HT1080 (cell line): ENCODE measurements at places on chromosomes 12 and 14.

DNA sequence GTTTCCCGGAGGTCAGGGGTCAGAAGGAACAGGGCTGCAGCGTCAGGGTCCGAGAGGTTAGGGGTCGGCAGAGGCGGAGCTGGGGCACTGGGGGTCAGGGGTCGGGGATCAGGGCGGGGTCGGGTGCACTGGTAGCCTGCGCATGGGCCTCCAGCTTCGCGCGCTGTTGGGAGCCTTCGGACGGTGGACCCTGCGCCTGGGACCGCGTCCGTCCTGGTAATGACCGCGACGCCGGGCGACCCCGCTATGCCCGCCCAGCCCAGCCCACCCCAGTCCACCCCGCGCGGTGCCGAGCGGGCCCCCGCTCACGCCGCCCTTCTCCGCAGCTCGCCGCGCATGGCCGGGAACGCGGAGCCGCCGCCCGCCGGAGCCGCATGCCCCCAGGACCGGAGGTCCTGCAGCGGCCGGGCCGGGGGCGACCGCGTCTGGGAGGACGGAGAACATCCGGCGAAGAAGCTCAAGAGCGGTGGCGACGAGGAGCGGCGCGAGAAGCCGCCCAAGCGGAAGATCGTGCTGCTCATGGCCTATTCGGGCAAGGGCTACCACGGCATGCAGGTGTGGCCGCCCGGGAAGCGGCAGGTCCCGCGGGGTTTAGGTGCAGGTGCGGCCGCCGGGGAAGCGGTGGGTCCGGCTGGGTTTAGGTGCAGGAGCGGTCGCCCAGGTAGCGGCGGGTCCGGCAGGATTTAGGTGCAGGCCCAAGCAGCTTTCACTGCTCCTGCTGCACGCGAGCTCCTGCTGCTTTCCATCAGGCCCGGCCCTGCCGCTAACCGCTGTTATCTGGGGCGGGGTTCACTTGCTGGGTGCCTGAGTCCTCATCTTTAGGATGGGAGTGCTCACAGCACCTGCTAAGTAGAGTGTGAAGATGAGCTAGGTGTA lies 743 bp downstream of the PUS1 start:
- no peak for DNase-seq

DNA sequence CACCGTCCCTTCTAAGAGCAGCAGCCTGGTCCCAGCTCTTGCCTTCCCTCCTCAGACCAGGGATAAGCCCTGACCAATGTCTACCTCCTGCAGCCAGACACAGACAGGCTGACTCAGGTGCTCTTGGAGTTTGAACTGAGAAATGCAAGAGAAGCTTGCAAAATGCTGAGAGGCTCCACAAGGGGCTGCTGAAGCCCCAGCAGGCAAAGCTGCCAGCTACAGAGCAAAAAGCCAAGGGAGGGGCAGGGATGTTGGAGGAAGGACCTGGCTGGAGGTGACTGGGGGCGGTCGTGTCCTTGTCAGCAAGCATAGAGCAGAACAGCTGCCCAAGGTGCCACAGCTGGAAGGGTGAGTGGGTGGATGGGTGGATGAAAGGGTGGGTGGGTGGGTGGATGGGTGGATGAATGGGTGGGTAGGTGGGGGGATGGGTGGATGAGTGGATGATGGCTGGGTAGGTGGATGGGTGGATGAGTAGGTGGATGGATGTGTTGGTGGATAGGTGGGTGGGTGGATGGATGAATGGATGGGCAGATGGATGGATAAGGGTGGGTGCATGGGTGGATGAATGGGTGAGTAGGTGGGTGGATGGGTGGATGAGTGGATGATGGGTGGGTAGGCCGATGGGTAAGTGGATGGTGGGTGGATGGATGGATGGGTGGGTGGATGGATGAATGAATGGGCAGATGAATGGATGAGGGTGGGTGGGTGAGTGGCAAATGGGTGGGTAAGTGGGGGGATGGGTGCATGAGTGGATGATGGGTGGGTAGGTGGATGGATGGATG lies 4.0 kb upstream of the INF2 start:
- peak; percentile 49 for DNase-seq

- no peak for DNase-seq
Measured at GRCh38 chr12:34033628-34034296, 11.5 kb downstream of the ALG10 start.

GRCh38 chr12:24244801-24245200 lies 295.3 kb upstream of the SOX5 start:
- DNase-seq: no peak
